ENCODE measurements at places on chromosomes 5 and 9. TPM values are rescaled to one million over a fixed set of nuclear protein-coding genes. Genes with fewer than 3 reads are reported as not detected.

The AQP7 gene
- 68.6 TPM for total RNA-seq

The ASPN gene
- total RNA-seq = 18.8 TPM

The EQTN gene
- not detected for total RNA-seq

The IER5L gene
- 6.7 TPM for total RNA-seq

The FABP6 gene
- not detected for total RNA-seq

The CCDC192 gene
- total RNA-seq = not detected

The THBS4 gene
- 4.5 TPM for total RNA-seq

The SLCO6A1 gene
- total RNA-seq = not detected

The RETREG1 gene
- 209 TPM for total RNA-seq

The IFNB1 gene
- total RNA-seq = not detected

The HAVCR2 gene
- 5.2 TPM for total RNA-seq

- no peak for DNase-seq
Measured at GRCh38 chr5:72151169-72151568, 43.9 kb downstream of the MAP1B start.

- no peak for DNase-seq
Measured at GRCh38 chr5:137078171-137078665, 420.9 kb downstream of the SPOCK1 start.

- no peak for DNase-seq
Measured at GRCh38 chr5:14669975-14670374, 5.5 kb downstream of the OTULIN start.

DNA sequence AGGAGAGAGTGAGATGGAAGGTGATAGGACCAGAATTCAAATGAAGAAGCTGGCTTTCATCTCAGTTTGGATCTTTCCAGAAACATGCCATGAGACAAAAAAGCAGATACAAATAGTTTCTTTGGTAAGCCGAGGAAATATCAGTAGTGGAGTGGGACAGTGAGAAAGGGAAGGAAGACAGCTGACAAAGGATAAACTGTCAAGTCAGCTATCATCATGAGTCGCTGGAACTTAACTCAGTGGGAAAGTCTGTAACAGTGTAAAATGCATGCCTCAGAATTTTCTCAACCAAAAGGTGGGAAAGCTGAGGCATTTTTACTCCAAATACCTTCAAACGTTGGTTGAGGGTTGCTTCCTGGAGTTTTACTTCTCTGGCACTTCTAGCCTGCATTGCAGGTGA is 129.8 kb downstream of the PLPPR1 start:
- no peak for DNase-seq

GRCh38 chr5:53427965-53428364 is 52.5 kb upstream of the FST start:
- no peak for DNase-seq

- no peak for DNase-seq
Measured at GRCh38 chr5:167511-167910, 23.8 kb upstream of the LRRC14B start.

DNA sequence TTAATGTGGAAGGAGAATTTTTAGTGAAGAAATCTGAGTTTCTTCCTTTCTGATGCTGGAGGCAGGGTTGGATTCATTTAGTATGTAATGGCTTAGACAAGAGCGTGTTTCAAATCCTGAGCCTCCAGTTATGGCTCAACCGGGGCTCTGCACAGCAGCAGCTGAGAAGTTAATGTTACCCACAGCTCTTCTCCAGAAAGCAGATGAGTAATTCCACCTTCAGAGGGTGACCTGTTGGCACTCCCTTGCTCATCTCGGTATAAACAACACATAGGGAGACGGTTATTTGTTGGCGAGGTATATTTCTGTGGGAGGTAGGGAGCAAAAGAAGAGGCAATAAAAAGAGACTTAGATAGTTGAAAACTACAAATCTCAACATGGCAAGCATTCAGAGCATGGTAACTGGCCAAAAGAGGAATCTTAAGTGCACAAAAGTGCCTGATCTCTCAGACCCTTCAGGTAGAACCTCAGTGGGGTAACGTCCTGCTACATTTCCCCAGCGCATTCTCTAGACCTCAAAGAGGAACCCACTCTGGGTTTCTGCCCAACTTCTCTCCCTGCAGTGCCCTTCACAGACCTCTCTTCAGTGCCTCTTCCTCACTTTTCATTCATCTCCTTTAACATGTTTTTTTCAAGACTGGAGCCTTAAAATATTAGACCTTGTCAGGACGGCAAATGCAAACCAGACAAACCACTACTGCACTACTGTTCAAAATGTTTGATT is 417.5 kb upstream of the ADAMTSL1 start:
- no peak for DNase-seq

GRCh38 chr5:51997949-51998348 is 614.7 kb downstream of the ISL1 start:
- DNase-seq = no peak

GRCh38 chr9:86046071-86046636 is 53.2 kb downstream of the GOLM1 start:
- DNase-seq = no peak

DNA sequence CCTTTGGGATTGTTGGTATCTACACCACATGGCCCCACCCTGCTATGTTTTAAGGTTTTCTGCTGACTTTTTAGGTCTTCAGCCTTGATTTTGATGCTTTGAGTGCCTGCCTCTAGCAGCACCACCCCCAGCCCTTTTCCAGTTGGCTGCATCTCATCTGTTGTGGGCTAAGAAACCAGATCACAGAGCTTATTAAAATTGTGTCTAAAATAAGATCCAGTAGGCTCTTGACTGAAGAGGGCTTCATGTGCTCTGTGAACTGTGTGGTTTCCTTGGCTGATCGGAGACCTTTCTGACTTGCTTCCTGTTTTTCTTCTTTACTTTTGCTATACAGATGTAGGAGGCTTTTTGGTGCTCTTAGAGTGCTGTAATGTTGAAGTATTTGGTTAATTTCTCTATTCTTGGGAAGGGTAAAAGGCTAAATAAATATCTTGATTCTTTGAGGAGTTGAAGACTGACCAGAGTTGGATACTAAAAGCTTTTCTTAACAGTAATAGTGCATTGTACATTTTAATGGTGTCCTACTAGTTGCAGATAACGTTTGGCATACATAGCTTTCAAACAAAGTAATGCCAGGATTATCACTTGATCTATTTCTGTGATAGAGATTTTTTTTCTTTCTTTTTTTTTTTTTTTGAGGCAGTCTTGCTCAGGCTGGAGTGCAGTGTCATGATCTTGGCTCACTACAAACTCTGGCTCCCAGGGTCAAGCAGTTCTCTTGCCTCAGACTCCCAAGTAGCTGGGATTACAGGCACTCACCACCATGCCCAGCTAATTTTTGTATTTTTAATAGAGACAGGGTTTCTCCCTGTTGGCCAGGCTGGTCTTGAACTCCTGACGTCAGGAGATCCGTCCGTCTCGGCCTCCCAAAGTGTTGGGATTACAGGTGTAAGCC is 4.5 kb downstream of the UBE2D2 start:
- no peak for DNase-seq

- no peak for DNase-seq
Measured at GRCh38 chr9:105662184-105663104, at the start of gene TAL2. TAL2 (plus strand) TSS chr9:105662457; CDS start chr9:105662497, 40 bp downstream.

- peak; percentile 47 for DNase-seq
Measured at GRCh38 chr9:137212520-137212919, 7.0 kb downstream of the NDOR1 start.

- no peak for DNase-seq
Measured at GRCh38 chr5:138574744-138575193, 432 bp downstream of the HSPA9 start.

- no peak for DNase-seq
Measured at GRCh38 chr5:155839251-155840037, 487.5 kb upstream of the SGCD start.

- DNase-seq = no peak
Measured at GRCh38 chr5:143168171-143168741, 235.2 kb downstream of the NR3C1 start.

- DNase-seq = no peak
Measured at GRCh38 chr5:34774139-34774538, 64.8 kb upstream of the TTC23L start.

DNA sequence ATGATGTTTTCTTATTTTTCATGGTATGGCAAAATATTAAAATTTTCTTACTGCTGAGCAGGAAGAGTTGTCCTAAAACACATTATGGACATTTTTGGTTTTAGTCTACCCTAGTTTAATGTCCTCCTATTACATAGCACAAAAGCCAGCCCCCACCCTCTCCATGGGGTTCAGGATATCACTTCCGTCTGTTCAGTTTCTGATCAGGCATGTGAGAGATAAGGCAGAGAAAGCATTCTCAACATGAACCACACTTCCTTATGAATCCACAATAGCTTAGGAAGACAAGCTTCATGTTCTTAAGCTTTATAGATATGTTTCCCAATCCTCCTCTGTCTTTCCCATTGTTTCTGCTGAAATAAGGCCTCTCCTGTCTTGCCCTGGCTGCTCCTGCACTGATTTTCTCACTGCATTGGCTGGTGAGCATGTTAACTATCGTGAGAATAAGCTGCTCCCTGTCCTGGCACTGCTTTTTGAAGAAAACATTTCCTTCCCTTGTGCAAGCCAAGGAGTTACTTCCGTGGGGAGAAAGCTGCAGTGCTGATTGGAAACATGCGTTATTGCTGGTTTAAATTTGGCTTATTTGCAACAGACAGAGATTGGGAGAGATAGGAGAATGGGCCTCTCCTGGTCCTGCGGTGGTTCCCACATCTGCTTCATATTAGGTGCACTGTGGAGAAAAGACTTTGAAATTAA is 260.3 kb upstream of the RPS23 start:
- peak; percentile 51 for DNase-seq

- DNase-seq = peak; percentile 58
Measured at GRCh38 chr5:140312067-140312790, 9.3 kb upstream of the PFDN1 start.

DNA sequence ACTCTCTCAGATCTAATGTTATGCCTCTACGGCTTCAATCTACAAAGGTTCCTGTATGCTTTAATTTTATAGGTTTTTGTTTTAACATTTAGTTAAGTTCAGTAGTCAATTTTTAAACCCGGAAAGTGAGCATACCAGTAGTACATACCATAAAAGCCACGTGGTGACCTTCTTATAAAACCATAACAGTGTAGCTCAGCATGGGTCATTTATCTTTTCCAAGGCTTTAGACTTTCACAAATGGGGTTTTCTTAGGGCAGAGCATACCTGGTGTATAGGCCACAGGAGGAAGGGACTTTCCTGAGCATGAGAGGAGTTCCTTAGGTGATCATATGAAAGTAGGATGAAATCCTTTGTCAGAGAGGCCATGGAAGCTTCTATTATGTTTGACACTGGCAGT is 23.2 kb downstream of the ECM2 start:
- no peak for DNase-seq

- DNase-seq = no peak
Measured at GRCh38 chr5:171619196-171619595, 166.4 kb upstream of the SMIM23 start.

- no peak for DNase-seq
Measured at GRCh38 chr9:114633438-114634089, 22.5 kb downstream of the TMEM268 start.
